ENCODE measurements at places on chromosomes 7 and 10.

- no peak for DNase-seq
Observed at GRCh38 chr7:14825912-14826311, 76.6 kb downstream of the DGKB start.

DNA sequence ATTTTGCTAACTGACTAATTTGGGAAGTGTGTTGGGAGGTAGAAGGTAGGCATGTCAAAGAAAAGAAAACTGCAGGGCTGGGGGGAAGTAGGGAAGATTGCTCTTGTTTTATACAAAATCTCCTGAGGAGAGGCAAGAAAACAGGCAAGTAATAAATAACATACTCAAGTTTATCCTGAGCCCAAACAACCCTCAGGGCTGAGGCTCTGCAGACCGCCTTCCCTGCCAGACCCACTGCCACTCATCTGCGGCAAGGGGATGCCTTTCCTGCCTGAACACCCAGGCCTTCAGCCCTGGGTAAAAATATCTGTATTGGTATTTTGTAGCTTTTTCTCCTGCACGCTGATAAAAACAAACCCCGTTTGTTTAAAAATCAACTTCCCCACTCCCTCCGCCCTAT lies 399.8 kb upstream of the NFE2L3 start:
- no peak for DNase-seq

GRCh38 chr7:42854571-42855118 lies 57.2 kb downstream of the C7orf25 start:
- DNase-seq = no peak

- no peak for DNase-seq
Observed at GRCh38 chr7:148255333-148255732, 335.2 kb upstream of the C7orf33 start.

GRCh38 chr7:153107826-153108225 lies 348.3 kb downstream of the ACTR3B start:
- no peak for DNase-seq

DNA sequence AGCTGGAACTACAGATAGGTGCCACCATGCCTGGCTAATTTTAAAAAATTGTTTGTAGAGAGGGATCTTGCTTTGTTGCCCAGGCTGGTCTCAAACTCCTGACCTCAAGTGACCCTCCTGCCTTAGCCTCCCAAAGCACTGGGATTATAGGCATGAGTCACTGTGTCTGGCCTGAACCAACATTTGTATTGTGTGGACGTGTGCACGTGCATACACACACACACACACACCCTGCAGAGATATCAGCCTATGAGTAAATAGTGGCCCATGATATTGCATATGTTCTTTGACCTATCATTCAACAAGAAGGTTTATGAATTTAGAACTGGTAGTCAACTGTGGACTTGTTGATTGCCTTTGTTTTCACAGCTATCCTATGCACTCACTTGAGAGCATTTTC lies 161.6 kb downstream of the BAMBI start:
- DNase-seq = no peak

DNA sequence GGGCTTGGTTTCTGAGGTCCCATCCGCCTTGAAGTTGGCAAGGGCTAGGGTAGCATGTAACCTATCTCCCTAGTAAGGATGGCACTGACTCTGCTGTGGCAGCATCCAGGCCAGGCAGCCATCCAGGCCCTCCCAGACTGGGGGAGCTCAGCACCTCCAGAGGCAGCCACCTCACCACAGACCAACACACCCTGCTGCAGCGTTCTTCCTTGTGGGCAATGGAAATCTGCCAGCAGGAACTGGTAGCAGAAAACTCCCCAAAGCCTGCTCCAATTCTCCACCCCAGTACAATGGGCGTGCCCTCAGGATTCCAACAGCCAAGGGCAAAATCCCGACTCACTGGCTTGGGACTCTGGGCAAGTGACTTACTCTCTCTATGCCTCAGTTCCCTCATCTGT lies 27.5 kb downstream of the DLG5 start:
- no peak for DNase-seq

DNA sequence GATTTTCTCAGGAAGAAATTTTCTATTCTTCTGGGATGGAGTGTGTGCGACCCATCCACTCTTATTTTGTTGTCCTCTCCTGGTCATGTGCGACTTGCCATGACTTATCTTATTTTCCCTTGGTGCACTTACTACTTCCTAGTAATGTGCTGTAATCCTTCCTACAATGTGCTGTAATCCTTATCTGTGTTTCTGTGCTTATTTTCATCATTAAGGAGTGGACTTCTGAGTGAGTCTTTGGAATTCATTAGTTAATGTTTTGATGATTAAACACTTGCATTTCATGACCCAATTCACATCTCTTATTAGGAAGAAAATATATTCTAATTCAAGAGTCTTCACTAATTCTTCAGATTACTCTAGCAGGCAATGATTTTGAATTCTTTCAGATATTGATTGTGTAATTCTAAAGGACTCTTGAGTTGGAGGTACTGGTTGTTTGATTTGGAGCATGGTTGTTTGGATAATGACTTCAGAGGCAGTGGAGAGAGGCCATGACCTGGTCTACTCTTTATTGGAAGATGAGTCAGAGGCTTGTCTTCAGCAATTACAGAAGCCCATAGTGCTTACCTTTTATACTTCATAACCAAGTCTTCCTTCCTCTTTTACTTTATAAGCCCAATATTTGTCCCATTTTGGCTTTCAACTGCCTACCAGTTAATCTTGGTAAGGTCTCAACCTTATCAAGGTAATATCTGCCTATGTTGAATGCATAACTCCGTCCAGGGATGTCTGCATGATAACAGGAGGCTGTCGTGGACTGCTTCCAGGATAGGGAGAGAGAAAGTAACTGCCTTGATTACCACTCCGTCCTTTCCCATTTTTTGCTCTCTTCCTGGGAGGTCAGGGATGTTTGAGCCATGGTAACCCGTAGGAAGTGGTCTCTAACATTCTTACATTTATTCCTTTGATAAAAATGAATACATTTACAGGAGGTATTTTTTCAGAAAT lies 278.3 kb upstream of the SP8 start:
- DNase-seq = no peak

DNA sequence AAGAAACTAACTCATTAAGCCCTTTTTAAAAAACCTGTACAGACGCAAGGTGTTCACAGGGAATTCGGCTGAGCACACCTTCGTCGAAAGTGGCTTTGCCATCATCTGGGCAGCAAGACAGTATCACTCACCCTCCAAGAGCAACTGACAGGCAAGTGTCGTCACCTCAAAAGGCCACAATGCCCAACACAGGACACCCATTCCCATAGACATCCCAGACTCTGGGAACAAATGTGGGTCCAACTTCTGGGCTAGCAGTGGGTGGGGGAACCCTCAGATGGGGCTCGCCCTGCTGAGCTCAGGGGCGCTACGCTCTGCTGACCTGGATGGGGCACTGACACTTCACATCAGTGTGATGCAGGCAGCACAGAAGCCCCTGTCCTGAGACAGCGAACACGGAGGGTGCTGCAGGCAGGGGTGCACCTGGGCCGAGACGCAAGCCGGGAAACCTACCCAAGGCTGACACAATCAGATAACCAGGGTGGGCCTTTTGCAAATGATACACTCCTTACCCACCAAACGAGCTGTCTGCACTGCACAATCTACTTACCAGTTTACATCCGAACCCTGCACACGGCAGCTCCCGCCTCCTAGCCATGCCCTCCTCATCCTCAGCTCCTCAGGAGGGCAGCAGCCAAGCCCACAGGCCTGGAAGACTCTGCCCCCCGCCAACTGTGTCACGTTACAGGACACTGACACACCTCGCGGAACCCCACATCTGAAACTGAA lies 1.7 kb downstream of the DIP2C start:
- DNase-seq = no peak

DNA sequence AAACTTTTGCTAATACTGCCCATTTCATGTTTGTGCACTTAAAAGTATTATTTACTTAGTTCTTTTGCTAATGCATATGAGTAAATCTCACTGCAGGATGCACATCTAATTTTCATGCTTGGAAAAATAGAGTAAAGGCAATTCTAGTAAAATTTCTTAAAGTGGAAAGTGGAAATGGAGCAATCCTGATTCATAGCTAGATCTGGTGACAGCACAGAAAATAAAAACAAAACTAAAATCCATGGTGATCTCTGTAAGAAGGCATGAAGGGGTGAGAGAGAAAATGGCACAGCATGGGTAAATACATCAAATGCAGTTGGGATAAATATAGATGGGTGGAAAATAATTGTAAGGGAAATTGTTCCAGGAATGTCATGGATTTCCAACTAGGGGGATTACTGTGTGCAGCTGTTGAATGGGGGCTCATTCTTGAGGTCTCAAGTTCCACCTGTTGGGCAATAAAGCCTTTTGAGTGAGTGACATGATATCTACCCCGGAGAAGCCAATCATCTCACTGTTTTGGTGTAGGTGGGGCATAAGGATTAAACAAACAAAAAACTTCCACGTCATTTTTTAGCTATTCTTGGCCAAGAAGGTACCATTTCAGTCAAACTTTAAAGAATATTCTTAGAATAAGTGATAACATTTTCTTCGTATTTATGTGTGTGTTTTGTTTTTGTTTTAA lies 1.7 kb upstream of the MCU start:
- no peak for DNase-seq
